HCT116 (cell line): ENCODE measurements at places on chromosomes 6 and 20.

DNA sequence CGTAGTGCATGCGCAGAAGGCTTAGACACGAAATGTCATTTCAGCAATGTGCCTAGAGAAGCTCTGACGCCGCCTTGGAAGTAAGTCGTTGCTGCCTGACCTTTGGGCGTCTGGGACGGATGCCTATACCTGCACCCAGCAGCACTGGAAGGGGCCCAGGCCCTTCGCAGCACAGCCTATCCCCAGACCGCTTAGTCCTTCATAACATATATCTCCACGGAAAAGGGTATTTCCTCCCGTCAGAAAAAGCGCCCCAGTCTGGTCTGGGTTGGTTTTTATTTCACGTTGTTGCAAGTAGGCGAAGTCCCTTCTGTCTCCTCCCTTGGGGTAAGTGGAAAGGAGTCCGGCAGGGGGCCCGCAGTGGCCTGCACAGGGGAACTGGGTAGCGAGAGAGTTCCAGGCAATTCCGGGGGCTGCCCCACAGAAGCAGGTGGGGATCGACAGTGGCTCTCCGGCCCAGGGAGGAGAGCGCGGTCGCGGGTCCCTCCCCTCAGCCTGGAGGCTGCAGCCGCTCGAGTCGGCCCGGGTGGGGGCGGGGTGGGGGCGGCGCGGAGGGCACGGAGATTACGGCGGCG, 559 bp upstream of the EYA4 start:
- DNase-seq, result no peak

GRCh38 chr6:118876814-118877213, 17.1 kb upstream of the ASF1A start:
- no peak for DNase-seq

GRCh38 chr6:17297271-17298080, 16.3 kb downstream of the RBM24 start:
- DNase-seq, result no peak

GRCh38 chr6:108622641-108623298, 62.1 kb downstream of the FOXO3 start:
- no peak for DNase-seq

DNA sequence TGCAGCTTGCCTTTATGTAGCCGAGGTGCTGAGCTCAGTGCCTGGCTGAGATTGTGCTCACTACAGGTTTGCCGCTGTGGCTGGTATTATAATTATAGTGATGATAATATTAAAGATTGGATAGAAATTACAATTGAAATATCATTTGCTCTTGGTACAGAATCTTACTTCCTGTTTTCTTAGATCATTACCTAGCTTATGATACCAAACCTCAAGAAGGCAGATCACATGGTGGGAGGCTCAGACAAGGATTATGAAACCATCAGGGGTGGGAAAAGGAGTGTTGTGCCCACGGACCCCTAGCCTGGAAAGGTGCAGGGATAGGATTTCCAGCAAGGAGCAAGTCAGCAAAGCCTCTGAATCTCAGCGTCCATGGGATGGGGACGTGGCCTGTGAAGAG, 70.6 kb downstream of the IGF2R start:
- no peak for DNase-seq

- no peak for DNase-seq
These were observed 15.4 kb downstream of the MDFI start for GRCh38 chr6:41653691-41654090.

- no peak for DNase-seq
These were observed 91.3 kb upstream of the SHLD1 start for GRCh38 chr20:5658912-5659345.

DNA sequence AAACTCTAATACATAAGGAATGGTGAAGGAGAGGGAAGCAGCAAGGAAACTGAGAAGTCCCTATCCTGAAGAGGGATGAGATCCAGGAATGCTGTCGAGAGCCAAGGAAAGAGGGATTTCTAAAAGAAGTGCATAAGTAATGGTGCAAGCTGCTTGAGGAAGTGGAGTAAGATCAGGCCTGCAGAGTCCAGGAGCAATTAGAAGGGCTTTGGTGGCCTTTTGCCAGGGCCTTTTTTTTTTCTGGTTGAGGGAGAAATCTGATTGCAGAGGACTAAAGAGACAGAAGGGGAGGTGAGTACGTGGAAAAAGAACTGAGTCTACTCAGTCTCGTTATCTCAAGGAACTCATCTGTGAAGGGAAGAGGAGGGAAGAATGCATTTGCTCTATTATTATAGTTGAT, 396.2 kb downstream of the UTRN start:
- DNase-seq, result no peak

- DNase-seq, result no peak
These were observed 193.2 kb downstream of the TBC1D7 start for GRCh38 chr6:13135152-13135551.

- peak; percentile 87 for DNase-seq
These were observed 202.4 kb downstream of the LY86 start for GRCh38 chr6:6790891-6791290.

DNA sequence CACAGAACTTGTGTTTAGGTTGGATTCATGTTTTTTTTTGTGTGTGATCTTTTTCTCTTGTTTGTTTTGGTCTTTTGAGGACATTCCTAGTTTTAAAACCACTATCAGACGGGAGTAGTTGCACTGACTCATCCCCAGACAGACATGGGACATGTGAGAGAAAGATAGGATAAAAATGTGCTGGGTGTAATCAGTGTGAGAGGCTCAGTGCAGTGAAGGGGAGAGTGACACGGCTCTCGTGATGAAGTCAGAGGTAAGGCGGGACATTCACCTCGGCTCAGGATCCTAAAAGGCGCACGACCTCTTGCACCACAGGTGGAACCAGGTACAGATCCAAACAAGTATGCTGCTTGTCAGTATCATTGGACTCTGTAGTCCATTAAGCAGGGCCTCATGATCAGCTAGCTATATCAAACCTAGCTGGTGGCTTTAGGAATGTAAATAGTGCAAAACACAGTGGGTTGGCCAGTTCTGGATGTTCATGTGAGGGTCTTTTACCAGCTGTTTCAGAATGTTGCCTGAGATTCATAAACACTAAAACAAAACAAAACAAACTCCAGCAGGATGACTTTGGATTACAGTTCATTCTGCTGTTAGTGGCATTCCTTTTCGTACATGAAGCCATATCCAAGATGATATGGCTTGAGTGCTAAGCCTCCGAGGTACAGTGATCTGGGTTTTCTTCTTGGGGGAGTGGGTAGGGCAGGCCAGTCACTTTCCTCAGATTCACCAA, 18.0 kb downstream of the FOXO3 start:
- no peak for DNase-seq

- DNase-seq, result no peak
These were observed 779 bp downstream of the HEBP2 start for GRCh38 chr6:138404666-138405337.

DNA sequence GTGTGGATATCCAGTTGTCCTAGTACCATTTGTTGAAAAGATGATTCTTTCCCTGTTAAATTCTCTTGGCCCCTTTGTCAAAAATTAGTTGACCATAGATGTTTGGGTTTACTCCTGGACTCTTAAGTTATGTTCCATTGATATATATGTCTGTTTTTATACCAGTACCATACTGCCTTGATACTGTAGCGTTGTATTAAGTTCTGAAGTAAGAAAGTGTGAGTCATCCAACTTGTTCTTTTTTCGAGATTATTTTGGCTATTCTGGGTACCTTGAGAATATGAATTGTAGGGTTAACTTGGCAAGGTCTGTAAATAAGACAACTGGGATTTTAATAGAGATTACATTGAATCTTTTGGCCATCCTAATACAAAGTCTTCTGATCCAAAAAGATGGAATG, 26.5 kb downstream of the PANK2 start:
- DNase-seq, result no peak

- DNase-seq, result no peak
These were observed 6.1 kb downstream of the PRDM13 start for GRCh38 chr6:99612551-99613408.

DNA sequence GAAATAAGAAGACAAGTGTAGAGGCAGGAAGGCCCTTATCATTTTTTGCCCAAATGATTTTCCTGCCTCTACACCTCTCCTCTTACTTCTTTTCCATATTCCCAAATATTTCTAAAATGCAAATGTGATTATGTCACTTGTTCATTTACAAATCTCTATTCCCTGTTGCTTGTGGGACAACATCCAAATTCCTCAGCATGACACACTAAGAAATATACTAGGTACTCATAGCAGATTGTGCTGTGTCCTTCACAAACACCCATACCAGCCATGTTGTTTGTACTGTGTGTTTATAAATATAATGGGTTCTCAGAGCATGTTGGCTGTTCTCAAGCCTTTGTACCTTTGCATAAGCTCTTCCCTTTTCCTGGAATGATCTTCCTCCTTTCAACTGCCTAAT, 17.7 kb upstream of the FYN start:
- DNase-seq, result no peak

- DNase-seq, result no peak
These were observed 21.1 kb downstream of the GCNT2 start for GRCh38 chr6:10542213-10542612.

DNA sequence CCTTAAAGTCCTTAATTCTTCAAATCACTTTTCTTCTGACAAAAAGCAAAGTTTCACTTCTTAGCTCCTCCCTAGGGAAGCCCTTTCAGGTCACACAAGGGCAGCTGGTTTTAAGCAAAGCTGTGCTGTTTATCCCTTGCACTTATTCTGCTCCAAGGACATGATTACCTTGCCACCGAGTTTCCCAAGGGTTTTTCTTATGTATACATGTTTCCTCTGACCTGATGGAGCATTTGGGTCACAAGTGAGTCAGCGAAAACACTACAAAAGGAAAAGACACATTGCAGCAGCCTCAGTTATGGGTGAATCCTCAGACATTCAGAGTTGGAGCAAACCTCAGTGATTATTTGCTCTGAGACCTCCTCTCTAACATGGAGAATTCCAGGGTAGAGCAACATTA, 26.6 kb upstream of the ILRUN start:
- DNase-seq, result no peak

GRCh38 chr6:124008988-124009765, 205.5 kb downstream of the NKAIN2 start:
- DNase-seq, result no peak

DNA sequence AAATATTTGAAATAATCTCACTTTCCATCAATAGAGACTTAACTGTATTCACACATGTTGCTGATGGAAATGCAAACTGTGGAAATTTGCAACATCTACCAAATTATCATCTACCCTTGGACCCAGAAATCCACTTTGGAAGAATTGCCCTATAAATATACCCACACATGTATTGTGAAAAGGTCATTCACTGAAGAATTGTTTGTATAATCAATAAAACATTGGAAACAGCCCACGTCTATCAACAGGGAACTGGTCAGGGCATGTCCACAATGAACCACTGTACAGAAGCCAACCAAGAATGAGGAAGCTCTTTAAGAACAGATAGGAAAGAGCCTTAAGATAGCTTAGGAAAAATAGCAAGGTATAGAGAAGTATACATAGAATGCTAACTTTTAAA, 36.2 kb downstream of the PXDC1 start:
- no peak for DNase-seq

DNA sequence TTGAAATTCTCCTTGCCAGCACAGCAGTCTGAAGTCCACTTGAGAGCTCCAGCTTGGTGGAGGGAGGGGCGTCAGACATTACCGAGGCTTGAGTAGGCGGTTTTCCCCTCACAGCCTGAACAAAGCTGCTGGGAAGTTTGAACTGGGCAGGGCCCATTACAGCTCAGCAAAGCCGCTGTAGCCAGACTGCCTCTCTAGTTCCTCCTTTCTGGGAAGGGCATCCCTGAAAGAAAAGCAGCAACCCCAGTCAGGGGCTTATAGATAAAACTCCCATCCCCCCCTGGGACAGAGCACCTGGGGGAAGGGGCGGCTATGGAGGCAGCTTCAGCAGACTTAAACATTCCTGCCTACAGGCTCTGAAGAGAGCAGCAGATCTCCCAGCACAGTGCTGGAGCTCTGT, 325.3 kb downstream of the GJA1 start:
- DNase-seq, result no peak

GRCh38 chr6:34836451-34836850, 44.6 kb downstream of the BLTP3A start:
- DNase-seq, result no peak
